ENCODE measurements at places on chromosomes 1 and 21. TPM values are rescaled to one million over a fixed set of nuclear protein-coding genes. Genes with fewer than 3 reads are reported as not detected.

DNA sequence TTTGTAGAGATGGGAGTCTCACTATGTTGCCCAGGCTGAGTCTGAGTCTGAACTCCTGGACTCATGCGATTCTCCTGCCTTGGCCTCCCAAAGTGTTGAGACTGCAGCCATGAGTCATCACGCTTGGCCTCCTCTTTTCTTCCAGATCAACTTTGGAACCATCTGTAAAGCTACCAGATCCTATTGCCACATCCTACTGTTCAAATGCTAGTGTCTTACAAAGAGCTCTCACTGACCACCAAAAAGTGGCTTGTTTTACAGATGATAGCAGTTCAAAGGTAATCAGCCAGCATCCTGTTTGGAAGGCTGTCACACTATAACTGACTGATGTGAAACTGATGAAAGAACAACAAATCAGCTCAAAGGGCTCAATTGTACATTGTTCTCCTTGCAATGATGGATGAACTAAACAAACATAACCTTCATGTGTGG, 221.6 kb downstream of the AKT3 start:
- peak; percentile 3 for DNase-seq

DNA sequence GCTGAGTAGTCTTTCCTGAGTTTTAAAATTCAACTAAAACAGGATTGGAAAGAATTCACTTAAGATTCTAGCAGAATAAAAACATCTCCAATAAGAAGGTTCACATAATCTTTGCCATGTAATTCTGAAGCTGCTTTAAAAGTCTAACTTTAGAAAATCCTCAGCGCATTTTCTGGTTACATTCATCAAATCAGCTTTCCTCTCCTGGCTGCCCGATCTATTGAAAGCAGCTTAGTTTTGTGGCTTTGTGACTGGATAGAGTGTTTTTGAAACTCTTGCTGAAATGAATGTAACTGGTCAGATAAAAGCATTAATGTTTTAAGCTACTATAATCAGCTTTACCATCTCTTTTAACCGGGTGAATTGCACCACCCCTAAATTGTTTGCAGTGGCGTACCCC, 66.8 kb downstream of the DOP1B start:
- no peak for DNase-seq

DNA sequence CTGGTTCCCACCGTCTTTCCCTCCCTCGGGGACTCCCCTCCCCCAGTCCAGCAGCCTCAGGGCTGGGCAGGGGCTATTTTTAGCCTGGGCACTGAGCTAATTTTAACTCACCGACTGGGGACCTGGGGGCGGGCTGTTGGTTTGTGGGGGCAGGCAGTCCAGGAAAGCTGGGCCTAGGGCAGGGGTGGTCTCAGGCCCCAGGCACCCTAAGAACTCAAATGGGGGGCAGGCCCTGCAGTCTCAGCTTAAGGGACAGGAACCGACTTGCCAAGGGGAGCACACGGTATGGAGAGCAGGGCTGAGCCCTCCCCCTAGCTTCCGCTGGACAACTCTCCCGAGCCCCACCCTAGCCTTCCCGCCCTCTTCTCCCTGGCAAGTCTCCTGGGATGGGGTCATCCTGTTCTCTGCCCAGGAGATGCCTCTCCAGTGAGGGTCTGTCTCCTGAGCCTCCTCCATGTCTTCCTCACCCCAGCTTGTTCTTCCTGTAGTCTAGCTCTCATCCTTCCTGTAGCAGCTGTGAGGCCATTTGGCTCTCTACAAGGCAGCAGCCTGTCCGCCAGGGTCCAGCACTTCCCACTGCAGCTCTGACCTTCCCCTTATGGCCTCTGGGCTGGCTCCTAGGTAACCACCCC, 10.1 kb downstream of the MEF2D start:
- DNase-seq, result peak; percentile 72

DNA sequence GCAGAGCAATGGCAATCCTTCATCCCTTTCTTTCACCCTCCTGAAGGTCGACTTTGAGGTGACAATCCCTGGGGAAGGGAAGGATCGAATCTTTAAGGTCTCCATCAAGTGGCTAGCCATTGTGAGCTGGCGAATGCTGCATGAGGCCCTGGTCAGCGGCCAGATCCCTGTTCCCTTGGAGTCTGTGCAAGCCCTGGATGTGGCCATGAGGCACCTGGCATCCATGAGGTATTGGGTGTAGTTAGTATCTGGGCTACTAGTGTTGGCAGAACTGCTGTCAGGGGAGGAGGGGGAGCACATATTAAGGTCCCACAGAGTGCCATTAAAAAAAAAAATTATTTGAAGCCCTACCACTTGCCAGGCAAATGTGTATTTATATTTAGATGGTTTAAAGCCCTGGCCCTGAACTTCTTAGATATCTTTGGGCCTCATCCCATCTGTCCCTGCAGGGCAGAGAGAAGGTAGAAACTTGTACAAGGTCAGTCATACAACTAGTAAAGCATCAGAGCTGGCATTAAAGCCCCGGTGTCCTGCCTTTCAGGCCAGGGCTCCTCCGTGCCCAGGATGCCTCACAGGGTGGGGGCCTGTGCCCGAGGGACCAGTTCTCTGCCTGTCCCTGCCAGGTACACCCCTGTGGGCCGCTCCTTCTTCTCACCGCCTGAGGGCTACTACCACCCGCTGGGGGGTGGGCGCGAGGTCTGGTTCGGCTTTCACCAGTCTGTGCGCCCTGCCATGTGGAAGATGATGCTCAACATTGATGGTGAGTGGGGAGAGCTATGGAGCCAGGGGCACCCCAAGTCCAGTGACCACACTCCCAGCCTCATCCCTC, 10.3 kb downstream of the AGO1 start:
- no peak for DNase-seq

The AKNAD1 gene
- not detected for total RNA-seq

DNA sequence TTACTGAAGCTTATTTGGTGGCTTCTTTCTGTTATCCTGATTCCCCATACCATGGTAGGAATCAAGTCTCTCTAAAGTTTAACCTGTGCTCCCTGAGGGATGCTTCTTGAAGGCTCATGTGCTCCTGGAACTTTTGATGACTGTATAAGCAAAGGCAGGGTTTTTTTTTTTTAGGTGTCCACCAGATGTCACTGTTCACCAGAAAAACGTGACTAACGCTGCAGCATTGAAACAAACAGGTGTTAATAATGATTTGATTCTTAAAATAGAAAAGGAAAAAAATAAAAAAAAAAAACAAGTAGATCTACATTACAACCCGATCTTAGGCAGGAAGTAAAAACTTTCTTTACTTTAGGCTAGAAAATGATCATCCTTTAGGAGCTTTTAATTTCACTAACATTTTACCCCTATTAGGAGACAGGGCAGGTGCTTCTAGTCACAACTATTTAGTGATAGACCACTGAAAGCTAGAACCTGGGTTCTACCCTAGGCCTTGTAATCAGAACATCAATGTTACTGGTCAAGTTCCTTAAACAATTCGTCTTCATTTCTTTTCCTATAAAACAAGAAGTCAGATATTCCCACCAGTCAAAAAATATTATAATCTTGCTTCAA, 223.0 kb downstream of the PLA2G4A start:
- DNase-seq, result peak; percentile 60

- peak; percentile 74 for DNase-seq
Observed at GRCh38 chr1:17653728-17654351, 101.3 kb upstream of the ACTL8 start.

The KCNH1 gene
- total RNA-seq, result 1.5 TPM

DNA sequence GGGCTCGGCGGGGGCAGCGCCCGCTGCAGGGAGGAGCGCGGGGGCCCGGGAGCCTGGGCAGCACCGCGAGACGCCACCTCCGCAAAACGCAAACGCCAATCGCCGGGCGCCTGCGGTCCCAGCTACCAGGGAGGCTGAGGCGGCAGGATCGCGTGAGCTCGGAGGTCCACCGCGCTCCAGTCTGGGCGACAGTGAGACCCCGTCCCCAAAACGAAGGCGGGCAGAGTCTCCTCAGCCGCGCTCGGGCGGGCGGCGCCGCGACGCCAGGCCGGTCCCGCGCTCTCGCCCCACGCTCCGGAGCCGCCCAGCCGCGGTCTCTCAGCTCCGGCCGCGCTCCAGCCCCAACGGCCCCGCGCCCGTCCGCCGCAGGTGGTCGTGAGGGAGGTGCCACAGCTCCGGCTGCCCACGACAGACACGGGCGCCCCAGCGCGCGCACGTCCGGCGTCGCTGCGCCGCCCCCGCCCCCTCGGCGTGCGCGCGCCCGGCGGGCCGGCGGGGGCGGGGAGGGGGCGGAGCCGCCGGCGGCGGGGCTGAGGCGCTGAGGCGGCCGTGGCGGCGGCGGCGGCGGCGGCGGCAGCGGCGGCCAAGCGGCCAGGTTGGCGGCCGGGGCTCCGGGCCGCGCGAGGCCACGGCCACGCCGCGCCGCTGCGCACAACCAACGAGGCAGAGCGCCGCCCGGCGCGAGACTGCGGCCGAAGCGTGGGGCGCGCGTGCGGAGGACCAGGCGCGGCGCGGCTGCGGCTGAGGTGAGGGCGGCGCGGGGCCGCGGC, at the start of gene ADARB1:
TSS of gene ADARB1 (plus strand) at position 533 of the 770 bp plus-strand sequence. CDS start 97,077 bp downstream, outside the sequence.
- peak; percentile 82 for DNase-seq

- no peak for DNase-seq
Observed at GRCh38 chr1:84700070-84700469, 9.8 kb upstream of the SSX2IP start.

GRCh38 chr21:44517175-44517899, 22.7 kb downstream of the KRTAP10-1 start:
- DNase-seq, result peak; percentile 28

DNA sequence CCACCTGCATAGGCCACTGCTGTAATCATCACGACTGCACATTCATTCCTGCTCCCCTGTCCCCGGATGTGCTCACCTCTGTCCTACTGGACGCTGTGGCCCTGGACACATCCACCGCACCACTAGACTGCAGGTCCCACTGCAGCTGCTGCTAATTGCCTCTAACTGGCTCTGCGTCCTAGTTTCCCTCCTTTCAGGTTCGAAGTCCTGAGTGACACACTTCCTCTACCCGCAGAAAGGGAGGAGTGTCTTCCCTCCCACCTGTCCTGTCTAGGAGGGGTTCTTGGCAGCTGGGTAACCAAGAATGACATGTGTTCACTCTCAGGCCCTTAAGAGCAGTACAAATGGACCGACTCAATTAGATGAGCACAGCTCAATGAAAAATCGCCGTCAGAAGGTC, 40.5 kb upstream of the ITPKB start:
- no peak for DNase-seq

- no peak for DNase-seq
Observed at GRCh38 chr1:226126824-226127569, 59.5 kb downstream of the ACBD3 start.

- DNase-seq, result no peak
Observed at GRCh38 chr1:44351289-44351688, 3.8 kb downstream of the ERI3 start.

GRCh38 chr1:41501581-41501980, 17.1 kb upstream of the EDN2 start:
- no peak for DNase-seq

- DNase-seq, result peak; percentile 66
Observed at GRCh38 chr1:174769961-174770549, 229.7 kb upstream of the CACYBP start.

The TEKT2 gene
- not detected for total RNA-seq

The KPNA6 gene
- 52.9 TPM for total RNA-seq

- peak; percentile 69 for DNase-seq
Observed at GRCh38 chr1:204493145-204493983, 1.2 kb downstream of the PIK3C2B start.
